GM23248 (cell line): ENCODE measurements at places on chromosomes 7 and 10.

- peak; percentile 9 for DNase-seq
These were observed 34.1 kb upstream of the MALRD1 start for GRCh38 chr10:19014498-19014897.

- no peak for DNase-seq
These were observed 98.0 kb downstream of the NPSR1 start for GRCh38 chr7:34756025-34756437.

DNA sequence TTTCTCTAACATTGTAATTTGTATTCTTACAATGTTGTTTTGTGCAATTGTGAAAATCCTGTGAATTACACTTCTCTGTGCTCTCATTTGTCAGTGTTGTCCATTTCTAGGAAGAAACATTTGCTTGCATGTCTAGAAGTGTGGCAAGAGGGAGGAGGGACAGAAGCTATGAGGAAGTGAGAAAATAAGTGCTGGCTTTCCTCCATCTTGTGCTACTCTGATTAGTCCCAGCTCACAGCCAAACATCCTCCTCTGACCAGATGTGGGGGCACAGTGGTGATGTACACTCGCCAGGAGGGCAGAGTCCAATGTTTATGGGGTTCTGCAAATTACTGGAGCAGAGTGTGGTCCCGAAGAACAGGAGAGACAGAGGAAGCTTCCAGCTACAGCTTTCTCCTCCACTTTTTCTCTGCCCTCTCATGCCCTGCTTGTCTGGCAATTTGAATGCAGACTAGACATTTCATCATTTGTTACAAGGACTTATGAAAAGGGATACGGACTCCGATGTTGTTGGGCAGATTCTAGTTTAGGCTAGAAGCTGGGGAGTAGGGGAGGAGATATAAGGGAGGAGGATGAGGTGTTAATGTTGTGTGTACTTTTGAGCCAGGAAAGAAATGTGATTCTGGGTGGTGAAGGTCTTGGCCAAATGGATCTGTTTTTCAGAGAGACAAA is 131.0 kb upstream of the C1GALT1 start:
- peak; percentile 35 for DNase-seq

DNA sequence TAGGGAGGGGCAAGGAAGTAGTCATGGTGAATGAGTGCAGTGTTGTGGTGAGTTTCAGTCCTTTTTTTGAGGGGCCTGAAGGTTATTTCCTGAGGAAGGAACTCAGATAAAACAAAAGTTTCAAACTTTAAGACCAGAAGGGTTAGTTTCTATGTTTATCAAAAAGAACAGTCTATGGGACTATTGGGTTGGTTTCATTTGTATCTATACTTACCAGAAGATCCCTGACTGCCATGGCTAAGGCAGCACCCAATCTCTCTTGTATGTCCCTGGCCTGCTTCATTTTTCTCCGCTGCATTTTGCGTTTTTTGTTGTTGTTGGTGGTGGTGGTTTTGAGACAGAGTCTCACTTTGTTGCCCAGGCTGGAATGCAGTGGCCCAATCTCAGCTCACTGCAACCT is 19.3 kb upstream of the GAD2 start:
- DNase-seq: no peak

GRCh38 chr7:37433166-37433565 is 15.5 kb downstream of the ELMO1 start:
- DNase-seq: no peak

DNA sequence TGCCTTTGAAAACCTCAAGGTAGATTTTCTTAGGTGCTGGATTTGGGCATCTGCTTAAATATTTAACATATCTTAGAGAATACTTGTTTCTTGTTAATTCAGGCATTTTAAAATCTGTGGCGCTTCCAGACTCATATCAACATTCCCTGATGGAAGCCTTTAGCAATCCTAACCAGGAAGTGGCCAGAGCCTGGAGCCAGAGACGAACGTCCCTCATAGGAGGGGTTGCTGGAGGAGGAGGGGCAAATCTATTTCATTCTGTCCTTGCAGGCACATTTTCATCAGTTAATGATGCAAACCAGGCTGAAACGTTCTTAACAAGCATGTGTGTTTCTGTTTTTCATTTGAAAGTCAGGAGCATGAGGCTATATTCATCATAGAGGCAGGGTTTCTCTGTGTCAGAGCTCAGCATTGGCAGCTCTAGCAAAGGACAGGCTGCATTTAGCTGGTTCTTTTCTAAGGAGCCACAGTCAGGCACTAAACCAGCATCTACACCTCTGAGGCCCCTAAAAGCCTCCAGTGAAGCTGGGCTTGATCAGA is 17.8 kb upstream of the IFIT2 start:
- peak; percentile 86 for DNase-seq

DNA sequence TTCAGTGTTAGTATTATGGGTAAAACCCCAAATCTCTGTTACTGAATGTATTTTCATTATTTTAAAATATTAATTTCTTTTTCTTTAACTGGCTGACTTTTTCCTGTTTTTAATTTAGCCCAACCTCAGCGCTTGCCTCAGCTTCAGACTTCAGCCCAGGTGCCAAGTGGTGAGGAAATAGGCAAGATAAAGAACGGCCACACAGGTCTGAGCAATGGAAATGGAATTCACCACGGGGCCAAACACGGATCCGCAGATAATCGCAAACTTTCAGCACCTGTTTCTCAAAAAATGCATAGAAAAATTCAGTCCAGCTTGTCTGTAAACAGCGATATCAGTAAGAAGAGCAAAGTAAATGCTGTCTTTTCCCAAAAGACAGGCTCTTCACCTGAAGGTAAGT is 57.5 kb downstream of the MDFIC start:
- DNase-seq: no peak

DNA sequence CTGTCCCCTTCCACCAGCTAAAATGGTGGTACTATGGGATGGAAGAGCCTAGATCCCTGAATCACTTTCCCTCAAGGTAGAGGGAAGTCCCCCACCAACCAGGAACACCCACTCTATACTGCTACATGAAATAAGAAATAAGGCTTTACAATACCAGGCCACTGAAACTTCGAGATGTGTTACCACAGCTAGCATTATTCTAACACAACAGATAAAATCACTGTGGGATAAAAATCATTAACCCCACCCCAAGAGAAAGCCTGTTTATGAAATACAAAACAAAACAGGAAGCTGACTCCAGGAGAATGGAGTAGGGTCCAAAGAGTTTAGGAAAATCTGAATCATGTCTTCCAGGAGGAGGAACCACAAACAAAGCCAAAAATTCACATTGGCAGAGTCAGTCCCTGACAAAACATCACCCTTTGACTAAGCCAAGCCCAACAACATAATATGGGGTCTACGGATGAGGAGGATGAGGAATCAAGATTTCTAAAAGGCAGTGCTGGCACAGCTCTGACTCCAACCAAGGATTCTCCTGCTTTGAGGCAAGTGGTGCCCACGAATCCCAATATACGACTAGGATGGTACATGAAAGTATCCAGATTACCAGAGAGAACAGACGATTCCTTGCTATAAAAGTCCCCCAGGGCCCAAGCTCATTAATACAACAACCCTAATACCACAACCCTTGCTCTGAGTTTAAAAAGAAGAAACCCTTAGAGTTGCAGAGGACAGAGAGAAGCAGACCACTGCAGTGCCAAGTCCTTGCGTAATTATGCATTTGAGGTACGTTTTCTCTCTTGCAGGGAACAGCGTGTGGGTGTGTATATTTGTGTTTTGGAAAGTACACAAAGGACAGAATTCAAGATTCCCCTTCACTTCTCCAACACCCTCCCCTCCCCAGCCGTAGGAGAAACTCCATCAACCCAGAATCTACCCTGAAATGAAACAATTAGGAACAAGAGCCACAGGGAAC is 23.7 kb downstream of the XPNPEP1 start:
- DNase-seq: peak; percentile 94

DNA sequence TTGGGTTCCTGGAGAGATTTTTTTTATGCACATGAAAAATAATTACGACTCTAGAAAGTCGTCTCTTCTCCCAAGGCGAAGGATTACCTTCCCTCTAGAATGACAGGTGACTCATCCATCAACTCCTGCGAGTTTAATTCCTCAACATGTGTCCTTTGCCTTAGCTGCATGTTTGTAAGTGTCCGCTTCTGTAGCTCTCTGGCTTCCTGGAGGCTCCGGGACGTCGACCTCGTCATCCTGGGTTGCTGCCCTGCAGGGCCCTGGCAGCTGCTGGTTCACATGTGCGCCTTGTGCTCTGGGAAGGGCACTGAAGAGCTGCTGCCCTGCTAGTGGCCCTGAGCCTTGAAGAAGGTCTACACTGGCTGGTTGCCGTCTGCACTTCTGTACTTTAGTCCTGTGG is 210.2 kb downstream of the MLLT10 start:
- DNase-seq: no peak

- DNase-seq: peak; percentile 33
These were observed 3.3 kb downstream of the GRID1 start for GRCh38 chr10:86363184-86363832.

GRCh38 chr7:102916426-102916825 is 3.6 kb downstream of the LRRC17 start:
- DNase-seq: peak; percentile 85

- no peak for DNase-seq
These were observed 156.5 kb upstream of the GHITM start for GRCh38 chr10:83982812-83983211.

- no peak for DNase-seq
These were observed 16.2 kb upstream of the EXOC6 start for GRCh38 chr10:92832121-92832520.

GRCh38 chr7:20304366-20304765 is 26.3 kb upstream of the ITGB8 start:
- DNase-seq: no peak

DNA sequence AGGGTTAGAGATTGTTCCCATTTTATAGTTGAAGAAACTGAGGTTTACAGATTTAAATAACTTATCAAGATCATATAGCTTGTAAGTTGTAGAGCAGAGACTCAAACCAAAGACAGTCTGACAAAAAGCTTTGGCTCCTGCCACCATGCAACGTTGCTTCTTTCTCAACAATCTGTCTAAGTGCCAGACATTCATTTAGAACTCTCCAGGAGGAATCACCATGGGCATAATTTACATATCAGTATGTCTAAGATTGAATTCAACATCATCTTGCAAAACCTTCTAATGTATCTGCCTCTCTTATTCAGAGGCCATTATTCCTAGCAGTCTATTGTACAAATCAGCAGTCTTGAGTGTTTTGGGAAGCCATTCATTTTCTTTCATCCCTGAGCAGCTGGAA is 163.5 kb upstream of the PLXDC2 start:
- peak; percentile 42 for DNase-seq

- DNase-seq: no peak
These were observed 1034.5 kb upstream of the LRRTM3 start for GRCh38 chr10:65891073-65891981.

- DNase-seq: peak; percentile 55
These were observed 2.7 kb upstream of the KMT2E start for GRCh38 chr7:105011141-105011830.

DNA sequence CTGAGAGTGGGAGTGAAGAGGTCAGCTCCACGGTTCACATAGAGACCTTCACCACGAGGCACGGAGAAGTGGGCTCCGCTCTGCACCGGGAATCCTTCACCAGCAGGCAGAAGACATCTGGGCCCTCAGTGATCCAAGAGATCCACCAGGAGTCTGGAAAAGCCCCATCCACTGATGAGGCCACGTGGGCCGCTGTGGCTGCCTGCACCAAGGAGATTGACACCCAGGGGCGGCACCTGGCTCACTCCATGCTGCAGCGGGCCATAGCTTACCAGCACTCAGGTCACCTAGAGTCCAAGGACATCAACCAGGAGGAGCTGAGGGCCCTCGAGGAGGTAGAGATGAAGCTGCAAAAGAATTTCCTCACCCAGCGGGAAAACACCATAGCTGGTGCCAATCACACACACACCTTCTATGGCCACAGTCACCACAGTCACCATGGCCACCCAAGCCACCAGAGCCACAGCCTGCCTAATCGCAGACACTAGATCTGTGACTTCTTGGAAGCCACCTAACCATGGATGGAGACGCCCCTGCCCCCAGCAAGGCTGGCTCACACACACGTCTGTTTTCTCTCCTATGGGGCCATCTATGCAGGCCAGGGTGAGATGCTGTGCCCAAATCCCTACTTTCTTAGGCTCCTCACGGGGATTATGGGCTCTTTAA is 694 bp downstream of the C10orf62 start:
- no peak for DNase-seq

- peak; percentile 93 for DNase-seq
These were observed 13.3 kb downstream of the MAP3K8 start for GRCh38 chr10:30447125-30447799.

DNA sequence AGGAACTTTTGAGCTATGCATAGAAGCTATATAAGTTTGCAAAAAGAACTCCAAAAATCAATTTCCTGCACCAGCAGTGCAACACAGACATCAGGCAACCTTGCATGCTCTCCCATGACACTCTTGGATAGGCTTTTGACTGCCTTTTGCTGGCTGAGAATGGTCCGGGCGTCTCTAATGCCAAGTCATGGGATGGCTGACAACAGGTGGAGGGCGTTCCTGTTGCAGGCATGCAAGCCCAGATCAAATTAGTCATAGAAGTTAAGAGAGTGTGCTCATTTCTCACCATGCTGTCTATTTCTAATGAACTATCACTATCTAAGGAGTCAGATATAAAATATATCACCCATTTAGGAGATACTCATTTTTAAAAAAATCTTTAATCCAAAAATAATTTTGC is 8.4 kb downstream of the PLCE1 start:
- no peak for DNase-seq

- DNase-seq: no peak
These were observed 131.7 kb downstream of the SLC16A9 start for GRCh38 chr10:59577984-59578383.

GRCh38 chr10:43272030-43272429 is 5.2 kb upstream of the RASGEF1A start:
- no peak for DNase-seq

GRCh38 chr10:117740691-117741222 is 198.2 kb downstream of the EMX2 start:
- no peak for DNase-seq

DNA sequence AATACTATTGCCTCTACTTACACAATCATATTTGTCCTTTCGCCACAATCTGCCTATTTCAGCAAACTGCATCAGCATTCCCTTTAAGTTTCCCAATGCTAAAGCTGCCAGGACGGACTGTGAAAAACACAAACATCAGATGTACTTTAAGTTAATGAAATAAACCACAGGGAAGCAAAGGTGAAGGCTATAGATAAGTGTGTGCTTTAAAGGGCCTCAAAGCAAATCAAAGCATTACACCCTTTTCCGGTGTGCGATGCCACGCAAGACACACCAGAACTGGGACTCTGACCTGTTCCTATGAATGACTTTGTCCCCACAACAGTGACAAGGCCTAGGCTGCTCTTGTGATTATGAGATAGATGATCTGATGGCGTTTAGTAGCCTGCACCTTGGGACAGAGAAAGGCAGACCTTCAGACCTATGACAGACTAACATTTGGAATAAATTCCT is 23.4 kb downstream of the SLC26A3 start:
- no peak for DNase-seq
